ENCODE measurements at places on chromosomes 1 and 21.

DNA sequence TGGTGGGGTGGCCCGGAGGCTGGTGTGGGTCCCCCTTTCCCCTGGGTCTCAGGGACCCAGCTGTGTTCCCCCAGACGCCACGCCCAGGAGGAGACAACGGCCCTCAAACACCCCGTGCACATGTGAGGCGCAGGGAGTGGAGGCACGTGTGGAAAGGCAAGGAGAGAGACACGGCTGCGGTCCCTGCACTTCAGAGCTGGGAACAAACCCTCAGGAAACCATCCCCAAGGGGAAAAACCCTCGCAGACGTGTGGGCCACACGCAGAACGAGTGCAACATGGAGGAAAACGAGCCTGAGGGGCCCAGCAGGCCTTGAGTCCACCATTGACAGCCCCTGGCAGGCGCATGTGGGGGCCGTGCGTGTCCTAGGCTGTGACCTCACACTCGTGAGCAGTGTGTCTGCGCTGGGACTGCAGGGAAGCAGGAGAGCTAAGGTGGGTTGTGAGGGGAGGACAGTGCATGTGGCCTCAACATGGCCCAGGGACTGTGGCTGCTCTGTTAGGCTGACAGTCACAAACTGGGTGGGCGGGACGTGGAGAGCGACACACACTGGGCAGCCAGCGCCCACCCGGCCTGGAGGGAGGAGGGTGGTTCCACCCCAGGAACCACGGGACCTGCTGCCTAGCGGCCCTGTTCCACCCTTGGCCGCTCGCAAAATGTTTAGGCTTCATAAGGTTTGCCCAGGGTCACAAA lies 20.0 kb downstream of the ITGB2 start:
- DNase-seq, result no peak

- no peak for DNase-seq
Measured at GRCh38 chr1:1779320-1779675, 1.0 kb upstream of the NADK start.

DNA sequence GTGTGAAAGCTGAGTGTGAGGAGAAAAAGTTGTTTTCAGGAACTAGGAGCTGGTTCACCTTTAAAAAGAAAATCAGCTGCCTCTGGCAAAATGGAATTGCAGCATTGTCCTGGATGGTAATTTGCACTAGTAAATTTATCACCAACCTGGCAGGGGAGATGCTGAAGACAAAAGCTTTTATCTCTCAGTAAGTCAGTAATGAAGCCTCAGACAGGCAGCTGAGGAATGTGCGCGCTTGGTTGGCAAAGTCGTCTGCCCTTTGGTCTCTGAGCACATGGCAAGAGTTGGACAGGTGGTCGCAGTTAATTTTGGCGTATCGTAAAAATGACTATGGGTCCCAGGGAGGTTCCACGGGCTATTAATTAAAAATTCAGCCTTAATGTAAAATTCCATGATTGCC lies 131.9 kb downstream of the BACH1 start:
- no peak for DNase-seq

DNA sequence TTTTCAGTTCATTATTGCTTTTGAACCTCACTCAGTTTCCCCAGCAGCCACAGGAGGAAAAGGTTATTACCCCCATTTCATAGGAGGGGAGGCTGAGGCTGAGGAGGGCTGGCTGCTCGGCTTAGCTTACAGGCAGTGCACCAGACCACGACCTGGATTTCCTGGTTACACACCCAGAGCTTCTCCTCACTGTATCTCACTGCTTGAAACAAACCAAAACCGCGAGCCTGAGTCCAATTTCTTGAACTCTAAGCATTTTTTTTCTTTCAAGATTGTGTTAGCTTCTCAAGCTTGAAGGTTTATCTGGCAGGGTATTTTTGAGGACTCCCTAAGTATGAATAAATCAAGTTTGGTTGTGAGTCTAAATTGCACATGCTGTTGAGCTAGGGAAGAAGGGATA lies 188.9 kb upstream of the EDN2 start:
- no peak for DNase-seq

DNA sequence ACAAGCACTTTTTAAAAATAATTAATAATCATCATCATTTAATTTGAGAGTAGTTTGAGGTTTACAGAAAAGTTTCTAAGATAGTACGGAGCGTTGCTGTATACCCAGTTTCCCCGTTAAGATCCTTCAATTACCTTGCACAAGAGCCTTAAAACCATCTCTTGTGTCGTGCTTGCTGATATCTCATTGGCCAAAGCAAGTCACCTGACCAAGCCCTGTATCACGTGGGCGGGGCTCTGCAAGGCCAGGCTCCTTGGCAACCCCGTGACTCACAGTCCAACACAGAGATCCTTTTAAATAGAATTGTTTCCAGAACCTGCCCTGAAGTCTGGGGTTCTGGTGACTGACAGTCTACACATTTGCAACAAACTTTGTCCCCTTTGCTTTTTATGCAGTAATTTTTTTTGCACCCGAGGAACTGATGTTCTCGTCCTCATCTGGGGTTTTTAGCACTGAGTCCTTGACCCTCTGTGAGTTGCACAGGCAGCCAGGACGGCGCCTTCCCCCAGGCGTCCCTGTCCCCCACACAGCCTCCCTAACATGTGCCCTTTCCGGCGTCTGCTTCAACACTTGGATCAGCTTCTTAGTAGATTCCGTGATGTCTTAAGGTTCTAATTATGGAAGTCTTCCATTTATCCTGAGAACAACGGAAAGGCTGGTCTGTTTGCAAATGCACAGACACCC lies 183.3 kb upstream of the TMEM51 start:
- DNase-seq, result no peak

GRCh38 chr1:205032508-205032907 lies 10.5 kb upstream of the CNTN2 start:
- DNase-seq, result no peak

GRCh38 chr1:92188436-92189255 lies 29.1 kb upstream of the C1orf146 start:
- no peak for DNase-seq

DNA sequence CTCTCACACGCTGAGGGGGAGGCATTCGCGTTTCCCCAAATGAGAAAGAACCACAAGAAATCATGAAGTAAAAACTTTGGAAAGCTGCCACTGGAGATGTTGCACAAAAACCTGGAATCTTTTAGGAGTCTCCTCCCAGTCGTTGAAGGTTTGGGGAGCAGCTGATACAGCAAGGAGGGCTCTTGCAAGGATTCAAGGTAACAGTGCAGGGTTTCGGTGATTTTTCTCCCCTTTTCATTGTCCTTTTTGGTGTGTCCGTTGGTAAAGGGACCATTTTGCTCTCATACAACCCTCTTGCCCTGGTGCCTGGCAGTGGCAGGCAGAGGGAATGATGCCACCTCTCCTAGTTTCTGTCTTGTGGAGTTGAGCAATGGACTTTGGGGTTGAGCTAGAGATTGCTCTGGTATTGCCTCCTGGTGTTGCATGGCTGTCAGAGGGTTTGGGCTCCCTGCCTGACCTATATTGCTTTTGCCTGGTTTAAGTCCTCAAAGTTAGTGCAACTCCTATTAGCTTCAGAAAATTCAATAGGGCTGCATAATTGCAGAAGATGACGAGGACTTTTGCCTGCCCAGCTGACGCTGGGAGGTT lies 872 bp downstream of the BRINP2 start:
- no peak for DNase-seq

GRCh38 chr1:5845376-5845775 lies 146.8 kb downstream of the NPHP4 start:
- no peak for DNase-seq

- no peak for DNase-seq
Measured at GRCh38 chr1:217674028-217674729, 43.0 kb downstream of the SPATA17 start.

GRCh38 chr21:18940791-18941190 lies 537.2 kb upstream of the TMPRSS15 start:
- no peak for DNase-seq

- no peak for DNase-seq
Measured at GRCh38 chr1:83619170-83619896, 379.6 kb downstream of the TTLL7 start.

- no peak for DNase-seq
Measured at GRCh38 chr1:41868241-41868998, 50.3 kb downstream of the HIVEP3 start.

Measured in SW 1271 (cell line).